Stimulated activated memory B cell treated with anti-CD40 and anti-IgM and Interleukin-4, amounts not matched to agents 10 μg/mL and 1 μg/mL and 100 μg/mL, for 72 hours (primary cell): ENCODE measurements at places on chromosomes 6 and 20.
A peak's percentile ranks its signal among the peaks of the same experiment; 100 is the strongest.

- no peak for ATAC-seq
These were observed 102.3 kb downstream of the HTR1B start for GRCh38 chr6:77361018-77361417.

- peak; percentile 72 for ATAC-seq
These were observed 79.2 kb upstream of the STMND1 start for GRCh38 chr6:17022604-17023003.

- no peak for ATAC-seq
These were observed 29.8 kb upstream of the TBC1D20 start for GRCh38 chr20:492159-492558.

DNA sequence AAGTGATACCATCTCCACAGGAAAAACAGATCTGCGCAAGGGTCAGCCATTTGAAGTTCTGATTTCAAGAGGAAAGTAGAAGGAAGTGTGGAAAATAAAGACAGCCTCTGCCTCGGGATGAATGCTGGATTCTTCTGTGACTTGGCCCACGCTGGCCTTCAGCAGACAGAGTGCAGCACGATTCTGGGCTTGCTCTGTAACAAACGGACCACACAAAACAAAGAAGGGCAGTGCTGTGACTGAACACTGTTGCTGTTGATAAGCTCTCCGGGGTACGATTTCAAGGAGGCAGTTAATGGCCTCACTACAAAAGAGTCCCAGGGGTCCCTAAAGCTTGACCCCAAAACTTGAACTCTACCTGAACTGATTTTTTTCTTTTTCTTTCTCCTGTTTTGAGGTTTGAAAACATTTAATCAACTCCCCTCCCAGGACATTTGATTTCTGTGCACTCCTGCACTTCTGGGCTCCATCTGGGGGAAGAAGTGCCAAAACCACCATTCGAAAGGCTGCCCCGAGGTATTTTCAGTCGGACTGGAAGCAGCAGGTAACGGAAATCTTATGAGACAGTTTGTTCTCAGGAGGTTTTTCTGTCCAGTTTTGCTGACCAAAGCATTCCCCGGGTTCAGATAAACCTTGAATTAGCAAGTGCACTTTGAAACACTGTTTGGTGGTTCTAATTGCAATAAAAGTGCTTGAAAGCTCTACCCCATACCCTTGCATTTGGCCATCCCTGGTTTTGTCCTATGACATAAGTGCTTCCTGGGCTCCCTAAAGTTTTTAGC, 189.6 kb downstream of the MYLK4 start:
- ATAC-seq, result no peak

DNA sequence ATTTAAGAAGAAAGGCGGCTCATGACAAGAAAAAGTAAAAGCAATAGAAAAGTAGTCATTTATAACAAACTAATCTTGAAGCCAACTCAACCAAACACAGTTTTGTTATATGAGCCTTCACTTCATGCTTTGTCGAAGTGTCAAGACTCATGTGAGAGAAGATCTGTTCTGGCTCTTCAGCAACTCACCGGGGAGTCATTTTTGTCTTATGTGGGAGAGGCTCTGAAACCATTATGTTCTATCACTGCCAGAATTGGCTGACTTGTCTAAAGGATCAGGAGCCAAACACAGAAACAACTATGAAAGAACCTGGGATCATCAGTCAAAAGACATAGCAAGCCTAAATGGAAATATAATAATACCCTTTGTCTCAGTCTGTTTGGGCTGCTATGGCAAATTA, 105.2 kb downstream of the CDK19 start:
- no peak for ATAC-seq

- peak; percentile 39 for ATAC-seq
These were observed 365.2 kb downstream of the SYNE1 start for GRCh38 chr6:152271776-152272464.

DNA sequence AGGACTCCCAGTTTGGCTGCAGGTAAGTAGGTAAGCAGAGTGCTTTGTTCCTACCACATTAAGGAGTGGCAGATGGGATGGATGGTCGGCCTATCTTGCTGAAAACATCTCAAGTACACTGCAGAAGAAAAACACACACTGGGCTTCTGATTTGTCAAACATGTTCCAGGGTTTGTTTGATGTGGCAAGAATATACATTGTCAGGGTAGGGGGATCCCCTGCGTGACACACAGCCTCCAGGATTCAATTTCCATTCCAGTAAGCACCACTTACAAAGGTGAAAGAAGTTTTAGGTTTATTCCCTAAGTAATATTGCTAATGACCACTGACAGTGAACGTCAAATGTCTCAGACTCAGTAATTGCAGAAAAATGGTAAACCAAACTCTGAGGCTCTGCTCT, 26.0 kb upstream of the KIF16B start:
- no peak for ATAC-seq

GRCh38 chr20:22819784-22820183, 215.3 kb upstream of the SSTR4 start:
- no peak for ATAC-seq

DNA sequence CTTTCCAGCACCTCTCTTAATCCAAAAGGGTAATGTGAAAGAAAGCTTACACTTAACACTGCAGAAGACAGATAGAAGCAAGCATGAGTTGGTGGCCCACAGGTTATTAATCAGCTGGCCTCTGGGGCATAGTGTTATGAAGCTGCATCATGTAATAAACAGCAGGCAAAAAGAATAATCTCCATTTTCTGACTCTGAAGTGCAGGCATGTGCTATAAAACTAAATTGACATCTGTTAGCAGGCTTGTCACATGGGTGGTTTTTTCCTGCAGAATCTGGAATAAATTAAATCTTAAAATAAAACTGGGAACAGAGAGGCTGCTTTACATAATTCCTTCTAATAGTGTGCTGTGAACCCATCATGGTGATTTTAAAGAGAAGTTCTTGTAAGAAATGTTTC, 73.3 kb downstream of the METTL24 start:
- ATAC-seq, result no peak

DNA sequence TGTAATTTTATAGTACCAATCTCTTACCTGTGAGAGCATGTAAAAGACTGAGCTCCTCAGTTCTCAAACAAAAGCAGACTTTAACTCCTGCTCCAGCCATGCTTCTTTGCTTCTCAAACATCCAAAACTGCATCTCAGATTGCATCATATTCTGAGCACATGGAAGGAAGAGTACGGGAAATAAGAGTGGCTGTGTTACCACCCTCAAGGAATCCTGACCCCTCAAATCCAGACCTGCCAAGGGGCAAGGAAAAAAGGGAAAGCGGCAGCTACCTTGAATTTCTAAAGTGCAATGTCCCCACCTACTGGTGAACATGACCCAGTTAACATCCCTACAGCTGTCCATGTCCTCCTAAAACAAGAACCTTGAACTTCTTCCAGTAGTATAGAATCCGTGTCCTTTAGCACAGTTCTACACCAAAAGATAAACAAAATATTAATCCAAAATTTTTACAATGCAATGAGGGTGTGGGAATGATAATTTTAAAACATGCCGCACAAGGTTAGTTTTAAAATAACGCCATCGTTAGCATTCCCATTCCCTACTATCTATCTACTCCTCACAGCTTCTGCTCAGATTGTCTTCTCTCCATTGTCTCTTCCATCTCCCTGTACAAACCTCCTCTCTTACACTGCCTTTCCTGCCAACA, 34.1 kb upstream of the HLA-DQB1 start:
- ATAC-seq, result peak; percentile 76

DNA sequence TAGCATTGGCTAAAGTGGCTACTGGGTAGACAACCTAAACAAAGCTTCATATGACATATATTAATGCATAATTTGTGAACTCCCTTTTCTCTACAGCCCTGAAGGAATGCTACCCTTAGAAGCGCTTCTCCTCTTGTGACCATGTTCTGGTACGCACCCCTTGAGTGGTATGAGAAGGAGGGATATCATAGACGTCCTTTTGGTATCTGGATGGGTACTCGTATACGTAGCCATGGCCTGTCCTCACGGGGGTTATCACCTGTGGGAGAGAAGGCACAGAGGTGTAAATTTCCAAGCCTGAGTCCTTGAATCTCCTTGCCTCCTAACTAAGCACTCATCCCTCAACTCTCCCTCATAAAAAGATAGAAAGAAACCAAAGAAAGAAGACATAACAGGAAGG, 39.0 kb downstream of the NEDD9 start:
- ATAC-seq, result no peak

DNA sequence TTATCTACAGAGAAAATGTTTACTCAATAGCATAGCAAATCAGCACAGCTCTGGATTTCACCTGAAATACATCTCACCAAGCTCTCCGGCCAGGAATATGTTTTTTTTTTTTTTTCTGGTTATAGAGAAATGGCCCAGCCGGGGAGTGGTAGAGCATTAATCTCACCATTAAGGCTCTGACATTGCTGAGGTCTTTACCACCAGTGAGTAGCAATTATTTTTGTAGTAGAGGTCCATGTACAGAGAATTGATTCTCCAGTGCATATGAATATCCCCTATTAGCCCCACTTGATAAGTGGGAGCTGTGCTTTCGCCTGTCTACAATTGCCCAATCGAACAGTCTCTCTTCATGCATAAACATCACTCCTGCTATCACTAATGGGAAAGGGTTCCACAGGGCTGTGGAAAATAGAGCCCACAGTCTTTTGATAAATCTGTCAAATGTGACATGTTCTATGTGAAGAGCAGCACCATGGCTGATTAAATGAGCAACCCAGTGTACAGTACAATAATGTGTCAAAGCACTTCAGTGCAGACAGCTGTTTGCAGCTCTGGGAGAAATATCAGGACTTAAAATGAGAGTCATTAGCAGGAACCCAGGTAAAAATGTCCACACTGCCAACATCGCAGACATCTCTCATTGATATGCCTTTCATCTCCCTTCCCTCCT, 227.1 kb upstream of the ID4 start:
- ATAC-seq, result no peak

- peak; percentile 34 for ATAC-seq
These were observed 2.2 kb downstream of the BRD2 start for GRCh38 chr6:32970413-32971241.

DNA sequence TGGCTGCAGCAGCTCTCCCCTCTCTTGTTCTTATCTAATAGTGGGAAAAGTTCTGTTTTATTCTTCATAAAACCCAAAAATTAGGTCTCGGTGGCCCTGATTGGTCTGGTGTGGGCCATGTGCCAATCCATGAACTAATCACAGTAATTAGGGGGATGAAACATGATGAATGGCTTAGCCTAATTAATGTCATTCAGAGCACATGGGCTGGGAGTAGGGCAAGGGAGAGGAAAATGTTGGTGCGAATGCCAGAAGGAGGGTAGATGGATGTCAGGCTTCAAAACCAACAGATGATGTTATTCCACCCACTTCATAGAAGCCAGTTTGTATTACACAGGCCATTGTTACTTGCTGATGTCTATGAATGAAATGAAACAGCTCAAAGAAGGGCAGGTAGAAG, 46.5 kb downstream of the PLEKHG1 start:
- ATAC-seq, result no peak

DNA sequence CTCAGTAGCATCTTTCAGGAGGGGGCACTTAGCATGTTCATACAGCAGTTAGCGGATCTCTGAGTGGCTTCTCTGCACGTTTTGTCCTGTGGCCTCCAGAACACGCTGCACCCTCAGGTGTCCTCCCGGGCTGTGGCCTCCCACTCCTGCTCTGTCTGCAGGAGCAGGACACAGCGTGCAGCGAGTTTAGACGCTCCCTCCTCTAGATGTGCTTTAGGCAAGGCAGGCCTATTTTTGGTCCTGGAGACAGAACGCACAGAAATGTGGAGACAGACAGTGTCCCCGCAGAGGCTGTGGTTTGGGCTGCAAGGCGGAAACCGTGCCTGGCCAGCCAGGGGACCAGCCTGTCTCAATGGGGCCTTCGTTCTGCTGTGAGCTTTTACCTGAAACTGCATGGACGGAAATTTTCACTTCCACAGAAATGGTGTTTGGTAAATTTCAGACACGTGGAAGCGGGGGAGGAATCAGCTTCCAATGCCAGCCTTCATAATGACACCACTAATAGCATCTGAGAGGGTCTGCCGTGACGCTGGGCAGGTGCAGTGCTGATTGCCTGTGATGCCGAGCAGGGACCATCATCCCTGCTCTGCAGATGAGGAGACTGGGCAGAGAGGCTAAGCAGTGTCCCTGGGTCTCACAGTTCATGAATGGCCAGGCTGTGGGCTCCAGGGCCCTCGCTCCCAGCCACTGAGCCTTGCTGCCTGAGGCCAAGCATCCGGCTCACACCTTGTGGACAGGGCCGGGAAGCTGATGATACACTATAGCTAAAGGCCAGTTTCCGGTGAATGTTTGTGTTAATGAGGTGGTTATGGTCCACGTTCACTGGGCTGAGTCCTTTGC, 120.9 kb downstream of the SYCP2 start:
- no peak for ATAC-seq

GRCh38 chr6:141829566-141830360, 303.0 kb upstream of the GJE1 start:
- ATAC-seq, result no peak

DNA sequence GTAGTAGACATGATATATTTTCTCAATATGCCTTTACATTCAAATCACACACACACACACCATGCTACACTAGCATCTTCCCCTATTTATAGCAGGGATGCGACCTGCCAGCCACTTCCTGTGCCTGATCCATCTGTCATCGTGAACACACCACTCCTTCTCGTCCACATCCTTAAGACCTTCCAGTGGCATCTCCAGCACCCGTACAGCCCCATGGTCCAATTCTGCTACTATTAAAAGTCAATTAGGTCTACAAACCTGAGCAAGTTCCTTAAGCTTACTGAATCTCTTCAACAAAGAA, 54.5 kb downstream of the KIF16B start:
- ATAC-seq, result no peak

- peak; percentile 49 for ATAC-seq
These were observed 23.5 kb upstream of the SMIM29 start for GRCh38 chr6:34272013-34272926.

DNA sequence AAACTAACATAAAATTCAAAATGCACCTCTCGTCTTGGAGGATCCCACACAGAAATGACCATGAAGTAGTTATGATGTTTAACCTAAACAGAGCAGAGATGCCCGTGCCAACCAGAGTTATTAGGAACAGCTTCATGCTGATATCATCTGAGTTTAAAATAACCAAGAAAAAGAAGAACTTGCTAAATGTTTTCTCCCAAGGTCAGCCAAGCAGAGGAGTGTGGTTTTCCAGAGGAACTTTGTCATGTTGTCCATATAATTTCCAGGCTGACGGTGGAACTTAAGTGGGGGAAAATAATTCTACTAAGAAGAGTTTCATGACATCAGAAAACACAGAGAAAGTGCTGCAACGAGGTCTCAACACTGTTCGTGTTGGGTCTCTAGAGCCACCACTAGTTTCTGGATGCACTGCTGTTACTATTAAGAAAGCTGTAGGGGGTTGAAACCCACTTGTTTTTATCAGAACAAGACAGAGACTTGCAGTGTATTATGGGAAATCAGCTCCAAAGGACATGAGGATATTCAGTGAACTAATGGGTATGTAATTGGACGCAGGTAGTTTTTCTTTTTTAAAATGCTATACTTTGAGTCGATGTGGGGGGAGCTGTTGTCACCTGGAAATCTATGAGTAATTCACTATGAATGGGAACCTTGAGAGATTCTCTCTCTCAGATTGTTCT, 5.2 kb downstream of the AGPAT4 start:
- no peak for ATAC-seq

GRCh38 chr6:42409581-42409980, 42.1 kb downstream of the TRERF1 start:
- no peak for ATAC-seq
